ENCODE measurements at places on chromosomes 3 and 15. TPM values are rescaled to one million over a fixed set of nuclear protein-coding genes. Genes with fewer than 3 reads are reported as not detected.

Gene PTX3
- total RNA-seq = 10.8 TPM

Gene NRG4
- total RNA-seq = 0.25 TPM

Gene CEMIP
- total RNA-seq = 9.7 TPM

Gene ADAMTS17
- total RNA-seq = 3.6 TPM

Gene B3GNT5
- 13.6 TPM for total RNA-seq

Gene CPLX3
- total RNA-seq = 0.84 TPM

Gene KCNMB2
- not detected for total RNA-seq

Gene ARID3B
- total RNA-seq = 6.3 TPM

- no peak for DNase-seq
Measured at GRCh38 chr3:102329066-102329465, 105.7 kb upstream of the ZPLD1 start.

DNA sequence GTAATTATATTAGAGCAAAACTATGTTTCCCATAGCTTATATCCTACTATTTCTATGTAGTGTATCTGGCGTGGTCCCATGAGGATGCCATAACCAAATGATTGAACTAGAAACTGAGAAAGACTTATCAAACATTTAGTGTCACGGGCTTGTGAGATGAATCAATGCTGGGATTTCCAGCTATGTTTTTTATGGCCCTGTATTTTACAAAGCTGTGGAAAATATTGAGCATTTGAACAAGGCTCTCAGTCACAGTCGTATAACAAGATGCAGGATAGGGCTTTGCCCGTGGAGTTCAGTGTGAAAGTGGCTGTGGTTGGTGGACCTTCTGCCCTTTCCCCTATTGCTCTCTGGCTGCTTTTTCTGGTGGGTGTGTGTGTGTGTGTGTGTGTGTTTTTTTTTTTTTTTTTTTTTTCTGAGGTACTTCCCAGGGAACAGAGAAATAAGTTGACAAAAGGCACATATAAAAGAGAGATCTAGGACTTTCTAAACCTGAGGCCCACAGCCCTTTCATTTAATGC is 60.7 kb downstream of the CACNA1D start:
- no peak for DNase-seq

- DNase-seq = no peak
Measured at GRCh38 chr3:18770800-18771199, 345.7 kb upstream of the SATB1 start.

GRCh38 chr15:65068403-65068788 is 605 bp upstream of the RASL12 start:
- no peak for DNase-seq

DNA sequence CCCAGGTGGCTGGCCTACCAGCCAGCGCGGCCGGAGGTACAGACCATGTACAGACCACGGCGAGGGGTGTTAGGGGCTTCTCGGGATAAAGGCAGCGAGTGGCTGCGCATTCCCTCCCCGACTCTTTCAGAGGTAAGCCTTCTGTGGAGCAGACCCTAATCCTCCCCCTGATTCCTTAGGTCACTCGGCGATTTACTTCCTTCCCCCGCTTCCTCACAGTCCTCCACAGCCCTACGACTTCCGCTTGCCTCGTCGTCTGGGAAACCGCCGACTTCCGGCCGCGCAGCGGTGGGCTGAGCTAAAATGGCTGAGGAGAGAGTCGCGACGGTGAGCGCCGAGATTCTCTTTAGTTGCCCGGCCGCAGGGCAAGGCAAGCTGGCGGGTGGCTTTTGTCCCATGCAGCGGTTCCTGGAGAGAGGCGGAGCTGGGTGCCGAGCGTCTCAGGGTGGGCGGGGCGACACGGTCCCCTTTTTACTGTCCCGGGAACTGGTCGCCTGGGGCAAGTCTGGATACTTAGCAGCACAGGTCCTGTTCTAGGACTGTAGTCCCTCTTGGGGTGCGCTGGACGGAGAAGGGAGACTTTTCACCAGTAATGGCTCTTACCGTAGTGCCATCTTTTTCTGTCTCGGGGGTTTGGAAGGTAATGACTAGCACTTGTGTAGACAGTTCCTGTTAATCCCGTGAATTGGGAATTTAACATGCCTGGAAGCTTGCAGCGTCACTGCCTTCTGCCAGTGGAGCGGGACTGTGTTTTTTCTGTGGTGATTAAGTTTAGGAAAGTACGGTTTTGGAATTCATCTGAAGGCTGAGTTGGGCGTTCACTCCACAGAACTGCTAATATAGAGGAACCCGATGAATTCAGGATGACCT is at the start of the genes BBS4 and HIGD2B:
Gene BBS4 (plus strand): TSS at position 283 of the 870 bp plus-strand sequence. CDS start 21 bp downstream, at position 304.
Gene HIGD2B (minus strand): TSS at position 258 of the 870 bp plus-strand sequence. CDS start 9,808 bp downstream, outside the sequence.
- peak; percentile 97 for DNase-seq

GRCh38 chr3:85003479-85003878 is 44.7 kb downstream of the CADM2 start:
- DNase-seq = no peak

- DNase-seq = no peak
Measured at GRCh38 chr15:63420333-63420747, 38.7 kb upstream of the CA12 start.

- DNase-seq = no peak
Measured at GRCh38 chr15:32774022-32774421, 56.2 kb downstream of the GREM1 start.

GRCh38 chr3:87175732-87176131 is 51.4 kb upstream of the CHMP2B start:
- DNase-seq = no peak

DNA sequence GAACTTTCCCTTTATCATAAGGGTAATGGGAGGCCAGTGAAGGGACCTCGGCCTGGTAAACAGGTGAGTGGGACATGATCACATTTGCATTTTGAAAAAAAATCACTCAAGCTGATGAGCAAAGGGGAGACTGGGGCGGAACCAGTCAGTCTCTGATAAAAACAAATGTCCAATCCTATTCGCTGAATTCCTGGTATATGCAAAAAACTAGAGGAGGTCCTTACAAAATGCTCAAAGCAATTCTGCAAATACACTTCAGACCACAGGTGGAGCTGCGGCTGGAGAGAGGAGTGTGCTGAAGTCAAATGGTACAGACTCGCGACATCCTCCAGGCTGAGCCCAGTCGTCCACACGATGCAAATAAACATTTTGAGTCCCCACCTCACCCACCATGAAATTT is 166.7 kb downstream of the FOXP1 start:
- no peak for DNase-seq

GRCh38 chr3:66272016-66272415 is 51.2 kb downstream of the SLC25A26 start:
- DNase-seq = no peak

DNA sequence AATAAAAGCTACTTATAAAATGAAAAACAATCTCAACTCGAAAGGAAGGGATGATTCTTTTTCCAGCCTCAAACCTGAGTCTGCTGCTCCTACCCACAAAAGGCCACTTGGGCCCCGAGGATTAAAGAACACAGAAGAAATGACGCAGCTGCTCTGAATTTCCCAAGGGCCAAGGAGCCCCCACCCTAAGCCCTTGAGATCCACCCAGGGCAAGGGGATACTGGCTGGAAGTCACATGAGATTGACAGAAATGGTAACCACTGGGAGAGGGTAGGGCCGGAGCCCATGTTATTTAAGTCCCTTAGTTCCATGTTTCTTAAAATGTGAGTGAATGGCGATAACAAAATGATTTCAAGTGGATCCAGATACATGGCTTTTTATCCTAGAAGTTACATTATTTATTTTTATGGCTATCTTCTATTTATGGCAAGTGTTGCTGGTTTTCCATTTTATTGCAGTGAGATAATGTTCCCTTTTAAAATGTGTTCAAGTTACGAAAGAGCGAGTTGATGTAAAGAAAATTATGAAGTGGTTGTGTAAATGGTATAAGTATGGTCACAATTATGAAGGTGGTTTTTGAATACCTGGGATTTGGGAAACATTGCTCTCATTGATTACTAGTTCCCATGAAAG is 16.8 kb downstream of the IGDCC4 start:
- no peak for DNase-seq

DNA sequence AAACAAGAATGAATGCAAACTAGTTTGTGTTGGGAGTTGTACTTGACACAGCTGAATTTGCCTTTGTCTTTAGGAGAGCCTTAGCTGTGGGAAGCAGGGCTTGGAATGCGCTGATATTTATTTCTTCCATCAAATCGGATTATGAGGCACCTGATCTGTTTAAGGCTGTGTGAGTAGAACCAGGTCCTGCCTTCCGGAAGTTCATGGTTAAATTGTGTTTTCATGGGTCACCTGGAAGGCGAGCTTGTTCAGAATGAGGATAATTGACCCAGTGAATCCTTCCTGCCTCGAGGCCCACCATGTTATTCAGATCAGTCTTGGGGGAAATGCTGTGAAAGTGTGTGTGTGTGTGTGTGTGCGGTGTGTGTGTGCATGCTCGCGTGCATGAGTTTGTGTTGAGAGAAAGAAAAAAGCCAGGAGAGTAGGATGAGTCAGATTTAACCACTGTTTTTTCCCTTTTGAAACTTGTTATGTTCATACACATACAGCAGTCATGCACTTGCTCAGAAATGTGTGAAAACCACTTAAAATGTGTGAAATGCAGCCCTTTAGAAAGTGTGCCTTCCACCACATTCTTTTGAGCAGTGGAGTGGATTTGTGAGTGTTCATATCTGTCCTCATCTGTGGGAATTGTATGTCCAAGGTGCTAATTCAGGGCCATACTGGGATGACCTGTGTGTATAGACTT is 36.7 kb downstream of the SMAD3 start:
- DNase-seq = no peak

DNA sequence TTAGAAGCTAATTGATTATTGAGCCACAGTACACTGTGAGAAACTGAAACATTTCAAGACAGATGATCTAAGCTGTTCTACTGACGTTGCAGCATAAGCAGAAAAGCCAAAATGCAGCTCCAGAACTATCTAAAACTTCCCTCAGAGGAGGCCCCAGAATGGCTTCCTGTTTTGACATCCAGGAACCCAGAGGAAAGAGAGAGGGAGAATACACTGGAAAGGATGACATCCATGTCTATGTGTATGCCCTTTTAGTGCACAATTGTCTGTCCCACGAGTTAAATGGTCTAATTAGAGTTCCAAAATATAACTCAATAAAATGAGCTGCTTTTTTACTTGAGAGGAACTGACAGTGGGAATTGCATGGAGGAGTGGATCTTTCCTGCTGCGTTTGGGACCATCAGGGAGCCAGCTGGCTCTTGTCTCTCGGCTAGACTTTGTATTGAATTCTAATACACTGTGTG is 688.1 kb downstream of the ZNF385D start:
- no peak for DNase-seq

- DNase-seq = no peak
Measured at GRCh38 chr3:116886202-116886893, 176.8 kb downstream of the TUSC7 start.

- DNase-seq = no peak
Measured at GRCh38 chr3:110969229-110970211, 102.1 kb upstream of the NECTIN3 start.

GRCh38 chr15:60788692-60789103 is 309.8 kb upstream of the ICE2 start:
- no peak for DNase-seq

- DNase-seq = no peak
Measured at GRCh38 chr15:51536965-51537574, 85.5 kb downstream of the DMXL2 start.

GRCh38 chr3:57971975-57972374 is 36.2 kb upstream of the FLNB start:
- DNase-seq = no peak

Measured in lower leg skin (tissue), 4 donors.